ENCODE measurements at places on chromosomes 1 and 21.

DNA sequence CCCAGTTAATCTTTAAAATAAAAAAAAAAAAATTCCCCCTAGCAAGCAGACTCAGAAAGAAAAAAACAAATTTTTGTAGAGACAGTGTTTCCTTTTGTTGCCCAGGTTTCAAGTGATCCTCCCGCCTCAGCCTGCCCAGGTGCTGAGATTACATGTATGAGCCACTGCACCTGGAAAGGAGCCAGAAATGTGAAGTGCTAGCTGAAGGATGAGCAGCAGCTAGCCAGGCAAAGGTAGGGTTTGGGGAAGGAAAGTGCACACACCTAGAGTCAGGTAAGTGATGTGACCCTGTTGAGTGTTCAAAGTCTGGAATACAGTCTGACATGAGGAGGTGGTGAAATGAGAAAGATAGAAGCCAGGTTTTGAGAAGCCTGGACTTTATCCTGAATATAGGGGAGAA lies 1.7 kb downstream of the AKR1A1 start:
- DNase-seq = no peak

- no peak for DNase-seq
Measured at GRCh38 chr1:228198977-228199590, 8.8 kb upstream of the OBSCN start.

DNA sequence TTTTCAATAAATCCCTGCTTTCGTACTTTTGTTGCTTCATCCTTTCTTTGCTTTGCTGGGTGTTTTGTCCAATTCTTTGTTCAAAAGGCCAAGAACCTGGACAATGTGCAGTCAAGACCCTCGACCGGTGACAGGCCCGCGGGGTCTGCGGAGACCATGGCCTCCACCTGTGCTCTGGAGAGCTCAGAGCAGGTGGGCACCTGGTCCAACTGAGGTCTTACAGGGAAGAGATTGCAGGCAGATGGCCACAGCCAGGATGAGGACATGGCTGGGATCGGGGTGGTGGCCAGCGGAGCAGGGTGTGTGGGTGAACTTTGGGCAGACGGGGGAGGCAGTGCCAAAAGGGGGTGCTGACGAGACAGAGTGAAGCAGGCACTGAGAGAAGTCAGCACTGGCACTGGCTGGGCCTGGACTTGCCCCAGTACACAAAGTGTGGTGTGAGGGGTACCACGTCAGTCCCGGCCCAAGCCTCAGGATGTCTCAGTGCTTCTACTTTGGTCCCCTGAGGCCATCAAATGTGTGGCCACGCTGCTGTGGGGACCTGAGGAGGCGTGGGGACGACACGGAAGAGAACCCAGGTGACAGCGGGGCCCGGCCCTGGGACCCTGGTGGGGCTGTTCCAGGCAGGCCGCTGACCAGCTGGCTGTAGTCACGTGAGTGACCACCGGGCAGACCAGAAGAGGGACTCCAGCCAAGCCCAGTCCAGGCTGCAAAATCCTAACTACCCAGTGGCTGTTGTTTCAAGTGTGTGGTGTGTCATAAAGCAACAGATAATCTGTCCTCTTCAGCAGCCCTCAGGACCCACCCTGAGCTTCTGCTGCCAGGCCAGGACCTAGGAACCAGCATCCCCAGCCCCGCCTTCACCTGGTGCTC lies 10.4 kb upstream of the CCDC27 start:
- DNase-seq = no peak

DNA sequence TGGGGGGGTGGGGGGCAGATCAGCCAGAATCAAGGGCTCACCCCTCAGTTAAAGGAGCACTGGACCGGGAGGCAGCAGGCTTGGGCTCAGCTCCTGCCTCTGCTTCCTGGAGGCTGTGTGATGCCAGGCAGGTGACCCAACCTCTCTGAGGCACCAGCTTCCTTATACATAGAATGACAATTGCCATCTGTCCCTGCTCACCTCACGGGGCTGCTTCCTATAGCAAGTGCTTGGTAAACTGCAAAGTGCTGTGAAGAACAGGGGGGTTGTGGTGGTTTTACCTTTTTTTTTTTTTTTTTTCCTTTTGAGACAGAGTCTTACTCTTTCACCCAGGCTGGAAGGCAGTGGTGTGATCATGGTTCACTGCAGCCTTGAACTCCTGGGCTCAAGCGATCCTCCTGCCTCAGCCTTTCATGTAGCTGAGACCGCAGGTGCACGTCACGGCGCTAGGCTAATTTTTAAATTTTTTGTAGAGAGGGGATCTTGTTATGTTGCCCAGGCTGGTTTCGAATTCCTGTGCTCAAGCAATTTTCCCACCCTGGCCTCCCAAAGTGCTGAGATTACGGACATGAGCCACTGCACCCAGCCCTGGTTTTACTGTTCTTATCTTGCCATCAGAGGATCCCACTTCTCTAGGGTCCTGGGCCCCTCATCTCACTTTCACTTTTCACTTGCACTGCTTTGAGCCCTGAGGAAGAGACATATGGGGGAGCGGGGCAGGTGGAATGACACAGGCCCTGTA lies 11.6 kb downstream of the KCNQ4 start:
- no peak for DNase-seq

- peak; percentile 72 for DNase-seq
Measured at GRCh38 chr1:202235856-202236837, 42.5 kb downstream of the LGR6 start.

DNA sequence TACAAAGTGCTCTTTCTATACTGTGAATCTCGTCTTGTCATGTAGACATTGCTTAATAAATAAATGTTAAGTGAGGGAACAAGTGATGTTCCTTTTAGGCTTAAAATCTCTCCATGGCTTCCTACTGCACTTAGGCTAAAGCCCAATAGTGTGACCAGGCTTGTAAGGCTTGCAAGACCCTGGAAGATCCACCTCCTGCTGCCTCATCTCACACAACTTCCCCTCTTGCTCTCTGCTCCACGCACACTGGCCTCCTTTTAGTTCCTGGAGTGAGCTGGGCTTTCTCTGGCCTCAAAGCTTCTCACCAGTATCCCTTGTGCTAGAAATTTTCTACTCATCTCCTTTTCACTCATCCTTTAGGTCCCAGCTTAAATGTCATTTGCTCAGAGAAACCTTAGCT lies 41.5 kb upstream of the DIPK1A start:
- peak; percentile 41 for DNase-seq

Measured in inflammatory macrophage (primary cell).